ENCODE measurements at places on chromosomes 2 and 18.
A peak's percentile ranks its signal among the peaks of the same experiment; 100 is the strongest.

GRCh38 chr2:173966274-173967098, 1.3 kb upstream of the SP3 start:
- no peak for DNase-seq

DNA sequence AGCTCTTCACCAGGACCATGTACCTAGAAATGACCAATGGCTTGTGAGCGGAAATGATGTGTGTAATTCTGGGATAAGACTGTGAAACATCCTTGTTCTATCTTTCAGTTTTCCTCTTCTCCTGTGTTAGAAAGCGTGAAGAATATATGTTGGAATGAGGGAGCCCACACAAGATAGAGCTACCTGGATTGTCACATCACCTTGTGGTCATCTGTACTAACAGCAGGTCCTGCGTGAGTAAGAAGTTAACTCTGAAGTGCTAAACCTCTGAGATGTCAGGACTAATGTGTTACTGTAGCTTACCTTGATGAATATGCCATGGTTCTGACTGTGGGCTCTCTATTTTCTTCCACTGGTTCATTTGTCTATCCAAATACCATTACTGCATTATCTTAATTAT, 75.6 kb downstream of the FASTKD2 start:
- no peak for DNase-seq

DNA sequence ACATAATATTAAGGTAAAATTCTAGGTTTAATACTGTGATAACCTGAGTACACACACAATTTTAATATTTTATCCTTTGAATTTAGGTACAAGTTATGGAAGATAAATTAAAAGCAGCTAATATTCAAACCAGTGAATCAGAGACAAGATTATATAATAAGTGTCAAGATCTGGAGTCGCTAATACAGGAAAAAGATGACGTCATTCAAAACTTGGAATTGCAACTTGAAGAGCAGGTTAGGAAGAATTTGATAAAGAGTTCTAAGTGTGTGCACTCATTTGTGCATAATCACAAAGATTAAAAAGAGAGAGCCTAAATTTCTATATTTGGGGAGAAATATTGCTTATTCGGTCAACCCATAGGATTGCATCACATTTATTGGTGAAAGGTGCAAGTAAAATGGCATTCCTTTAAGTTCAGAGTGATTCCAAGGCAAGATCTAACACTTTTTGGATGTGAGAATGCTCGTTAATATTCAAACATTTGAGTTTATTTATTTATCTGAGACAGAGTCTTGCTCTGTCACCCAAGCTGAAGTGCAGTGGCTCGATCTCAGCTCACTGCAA, 16.3 kb upstream of the C1GALT1C1L start:
- no peak for DNase-seq

DNA sequence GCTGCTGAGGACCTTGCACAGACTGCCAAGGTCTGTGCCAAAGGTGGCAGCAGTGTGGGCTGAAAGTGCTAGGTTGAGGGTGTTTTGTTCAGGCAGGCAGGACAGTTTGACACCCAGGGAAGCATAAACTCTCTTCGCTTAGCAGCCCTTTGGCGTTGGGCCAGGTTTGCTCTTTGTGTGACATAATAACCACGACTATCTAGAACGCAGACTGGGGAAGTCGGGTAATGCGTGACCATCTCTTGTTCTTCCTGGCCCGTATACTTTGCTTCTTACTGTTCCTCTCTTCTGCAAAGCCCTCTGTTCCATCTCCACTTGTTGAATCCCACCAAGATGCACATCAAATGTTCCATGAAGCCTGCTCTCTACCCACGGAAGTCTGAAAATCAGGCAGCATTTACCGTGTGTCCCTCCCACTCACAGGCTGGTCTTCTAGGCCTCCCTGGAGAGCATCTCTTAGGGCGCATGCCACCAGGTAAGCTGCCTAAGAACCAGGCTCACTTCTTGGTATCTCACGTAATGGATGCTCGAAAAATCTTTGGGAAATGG, 96.7 kb upstream of the LMAN1 start:
- peak; percentile 44 for DNase-seq

GRCh38 chr2:49515996-49516782, 361.9 kb upstream of the FSHR start:
- DNase-seq: no peak

All from RPMI8226 (cell line).